ENCODE measurements at places on chromosomes 12 and 14.

DNA sequence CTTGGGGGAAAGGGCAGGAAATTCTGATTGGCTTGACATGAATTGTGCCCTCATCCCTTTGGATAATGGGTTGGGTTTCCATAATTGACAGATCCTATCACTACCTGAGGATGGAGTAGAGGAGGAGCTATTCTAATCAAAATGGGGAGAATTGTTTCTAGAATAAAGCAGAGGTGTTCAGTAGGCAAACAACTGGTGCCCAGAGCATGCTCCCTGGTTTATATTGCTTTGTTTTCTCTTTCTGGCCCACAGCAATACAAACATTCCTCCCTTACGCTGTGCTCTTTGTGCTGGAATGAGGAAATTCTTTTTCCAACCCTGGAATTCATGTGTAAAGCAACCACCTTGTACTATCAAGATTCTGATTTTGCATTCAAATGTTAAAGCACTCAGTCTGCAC lies 147.4 kb downstream of the RASSF9 start:
- no peak for DNase-seq

GRCh38 chr14:43853541-43853940 lies 653.5 kb downstream of the FSCB start:
- no peak for DNase-seq

- DNase-seq: no peak
Measured at GRCh38 chr14:33504246-33505099, 446.4 kb downstream of the EGLN3 start.

GRCh38 chr14:60197629-60198303 lies 32.6 kb upstream of the DHRS7 start:
- no peak for DNase-seq

- peak; percentile 49 for DNase-seq
Measured at GRCh38 chr14:96905825-96906224, 108.6 kb downstream of the VRK1 start.

DNA sequence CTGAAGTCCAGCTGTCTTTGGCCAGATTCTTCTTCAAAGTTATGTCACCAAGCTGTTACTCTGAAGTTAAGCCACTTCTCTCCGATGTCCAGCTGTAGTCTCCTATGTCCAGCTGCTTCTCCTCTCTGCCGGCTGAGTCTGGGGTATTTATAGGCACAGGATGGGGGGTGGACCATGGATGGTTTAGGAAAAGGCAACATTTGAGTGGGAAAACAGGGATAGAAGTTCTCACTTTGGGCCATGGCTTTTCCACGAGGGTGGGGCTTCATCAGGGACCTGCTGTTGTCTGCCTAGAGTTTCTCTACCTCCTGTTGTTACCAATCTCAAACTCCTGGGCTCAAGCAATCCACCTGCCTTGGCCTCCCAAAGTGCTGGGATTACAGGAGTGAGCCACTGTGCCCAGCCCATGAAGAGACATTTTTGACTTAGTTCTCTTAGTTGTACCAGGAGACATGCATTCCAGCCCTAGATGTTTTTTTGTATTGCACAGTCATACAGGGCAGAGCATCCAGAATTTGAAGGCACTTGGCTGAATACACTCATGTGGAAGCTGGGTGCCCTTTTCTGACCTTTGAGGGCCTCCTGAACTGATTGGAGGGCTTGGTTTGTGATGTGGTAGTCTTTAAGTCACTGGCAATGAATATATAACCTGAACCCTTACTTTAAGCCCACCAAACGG lies 79.8 kb upstream of the HECTD1 start:
- DNase-seq: no peak

DNA sequence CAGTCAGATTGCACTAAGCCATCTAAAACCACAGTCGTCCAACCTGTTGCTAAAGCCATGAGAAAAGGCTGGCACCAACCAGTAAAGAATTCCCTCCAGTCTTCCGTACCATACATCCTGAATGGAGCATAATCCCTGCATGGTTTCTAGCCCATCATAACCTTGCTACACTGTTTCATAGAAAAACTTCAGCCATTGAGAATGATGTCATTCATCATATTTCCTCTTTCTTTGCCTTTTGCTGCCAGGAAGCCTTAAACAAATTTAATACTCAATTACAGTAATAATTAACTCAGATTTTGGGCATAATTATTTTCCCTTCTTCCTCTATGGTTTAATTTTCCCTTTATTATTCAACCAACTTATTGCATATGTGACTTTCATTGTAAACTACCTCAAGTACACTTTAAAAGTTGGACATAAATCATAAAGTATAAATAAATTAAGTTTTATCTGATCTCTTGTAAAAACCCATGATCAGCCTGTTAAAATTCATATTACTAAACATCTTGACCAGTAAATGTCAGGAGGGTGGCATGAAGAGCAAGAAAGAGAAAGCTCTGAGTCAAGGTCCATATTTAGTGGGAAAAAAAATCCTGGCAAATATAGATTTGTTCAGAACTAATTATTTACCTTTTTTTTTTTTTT lies 264.7 kb downstream of the ZFP36L1 start:
- no peak for DNase-seq

- no peak for DNase-seq
Measured at GRCh38 chr12:56565510-56566101, 44.0 kb downstream of the RBMS2 start.

DNA sequence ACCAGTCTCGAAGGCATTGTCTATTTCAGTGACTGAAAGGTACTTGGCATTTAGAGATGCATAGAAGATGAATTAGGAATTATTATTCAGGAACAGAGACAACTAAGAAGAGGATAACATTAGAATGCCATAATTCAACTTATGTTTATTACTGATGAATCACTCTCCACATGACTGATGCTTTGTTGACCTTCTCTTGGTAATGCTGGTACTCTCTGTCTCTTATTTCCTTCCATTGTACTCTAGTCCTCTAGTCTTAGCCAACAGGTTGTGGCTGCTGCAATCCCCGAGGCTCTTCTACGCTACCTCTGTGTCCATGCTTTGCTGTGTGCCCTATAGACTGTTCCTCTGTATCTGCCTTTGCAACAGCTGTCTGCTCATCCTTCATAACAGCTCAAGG lies 652.9 kb downstream of the NRXN3 start:
- no peak for DNase-seq

- no peak for DNase-seq
Measured at GRCh38 chr14:73325630-73326299, 88.5 kb downstream of the PAPLN start.

DNA sequence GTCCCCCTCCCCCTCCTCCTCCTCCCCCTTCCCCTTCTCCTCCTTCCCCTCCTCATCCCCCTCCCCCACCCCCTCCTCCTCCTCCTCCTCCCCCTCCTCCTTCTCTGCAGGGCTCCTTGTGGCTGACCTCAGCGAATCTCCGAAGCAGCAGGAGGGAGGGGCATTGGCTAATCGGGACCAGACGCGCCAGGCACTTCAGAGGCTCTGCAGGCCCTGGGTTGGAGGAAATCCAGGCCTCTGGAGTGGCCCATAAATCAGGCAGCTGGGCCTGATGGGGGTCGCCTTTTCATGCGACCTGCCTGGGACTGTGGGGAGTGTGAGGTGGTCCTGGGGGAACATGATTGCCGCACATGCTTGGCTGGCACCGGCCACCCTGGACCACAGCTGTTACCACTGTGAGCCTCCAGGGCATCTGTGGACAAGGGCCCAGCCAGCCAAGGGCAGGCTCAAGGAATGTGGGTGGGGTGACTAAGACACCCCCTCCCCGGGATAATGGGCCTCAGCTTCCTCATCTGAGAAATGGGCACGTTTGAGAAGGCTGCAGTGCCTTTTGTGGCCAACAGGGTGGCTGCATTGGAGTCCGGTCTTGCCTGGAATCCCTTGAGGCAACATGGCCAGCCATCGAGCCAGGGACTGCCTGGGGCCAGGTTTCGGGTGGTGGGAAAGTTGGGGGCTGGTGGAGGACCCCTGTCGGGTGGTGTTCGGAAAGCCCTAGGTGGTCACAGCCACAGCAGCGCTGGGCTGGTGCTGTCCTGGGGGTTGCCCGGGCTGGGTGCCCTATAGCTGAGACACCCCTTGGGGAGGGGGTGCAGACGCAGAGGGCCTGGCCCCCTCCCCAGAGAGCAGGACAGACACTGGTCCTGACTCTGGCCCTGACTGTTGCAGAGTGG lies 12.0 kb downstream of the KIF26A start:
- peak; percentile 72 for DNase-seq

- no peak for DNase-seq
Measured at GRCh38 chr14:32601906-32602305, 272.8 kb downstream of the AKAP6 start.

DNA sequence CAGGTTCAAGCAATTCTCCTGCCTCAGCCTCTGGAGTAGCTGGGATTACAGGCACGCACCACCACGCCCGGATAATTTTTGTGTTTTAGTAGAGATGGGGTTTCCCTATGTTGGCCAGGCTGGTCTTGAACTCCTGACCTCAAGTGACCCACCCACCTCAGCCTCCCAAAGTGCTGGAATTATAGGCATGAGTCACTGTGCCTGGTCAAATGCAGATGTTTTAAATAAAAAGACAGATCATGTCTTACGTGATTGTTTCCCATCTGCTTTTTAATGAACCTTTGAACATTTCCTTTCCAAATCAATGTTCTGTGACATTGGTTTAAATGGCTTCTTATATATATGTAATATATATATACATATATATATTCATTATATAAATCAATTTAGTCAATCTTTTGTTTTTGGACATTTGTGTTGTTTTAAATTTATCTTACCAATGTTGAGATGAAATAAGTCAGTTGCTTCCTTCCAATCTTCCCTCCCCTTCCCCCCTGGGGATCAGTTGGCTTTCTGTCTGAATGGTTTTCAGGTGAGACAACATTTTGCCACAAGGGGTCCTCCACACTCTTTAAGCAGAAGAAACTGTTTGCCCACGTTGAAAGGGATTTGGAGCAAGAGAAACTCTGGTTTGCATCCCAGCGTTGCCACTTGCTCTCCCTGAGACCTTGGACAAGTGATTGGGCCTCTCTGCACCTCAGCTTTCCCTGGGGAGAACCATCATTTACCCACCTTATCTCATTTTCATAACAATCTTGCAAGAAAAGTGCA lies 47.6 kb upstream of the RBM19 start:
- no peak for DNase-seq

DNA sequence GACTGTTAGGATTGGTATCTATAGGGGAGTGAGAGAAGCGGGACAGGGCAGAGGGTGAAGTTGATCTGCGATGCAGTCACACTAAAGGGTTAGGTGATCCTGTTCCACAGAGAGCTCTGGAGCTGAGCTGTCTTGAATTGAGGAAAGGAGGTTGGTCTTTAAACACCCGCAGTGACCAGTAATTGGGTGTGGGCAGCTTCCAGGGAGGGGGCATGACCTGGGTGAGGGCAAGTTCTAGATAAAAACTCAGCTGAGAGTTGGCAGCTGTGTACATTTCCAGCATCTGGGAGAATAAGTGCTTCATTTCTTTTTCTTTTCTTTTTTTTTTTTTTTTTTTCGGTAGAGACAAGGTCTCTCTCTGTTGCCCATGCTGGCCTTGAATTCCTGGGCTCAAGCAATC lies 35.1 kb downstream of the RDH12 start:
- DNase-seq: no peak

DNA sequence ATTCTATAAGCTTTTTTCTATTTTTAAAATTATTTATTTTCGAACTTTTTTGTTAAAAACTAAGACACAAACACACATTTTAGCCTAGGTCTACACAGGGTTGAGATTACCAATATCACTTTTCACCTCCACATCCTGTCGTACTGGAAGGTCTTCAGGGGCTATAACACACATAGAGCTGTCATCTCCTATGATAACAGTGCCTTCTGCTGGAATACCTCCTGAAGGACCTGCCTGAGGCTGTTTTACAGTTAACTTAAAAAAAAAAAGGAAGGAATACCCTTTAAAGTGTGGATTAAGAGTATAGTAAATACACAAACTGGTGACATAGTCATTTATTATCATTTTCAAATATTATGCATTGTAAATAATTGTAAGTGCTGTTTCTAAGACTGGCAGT lies 43.0 kb downstream of the RASSF8 start:
- no peak for DNase-seq

DNA sequence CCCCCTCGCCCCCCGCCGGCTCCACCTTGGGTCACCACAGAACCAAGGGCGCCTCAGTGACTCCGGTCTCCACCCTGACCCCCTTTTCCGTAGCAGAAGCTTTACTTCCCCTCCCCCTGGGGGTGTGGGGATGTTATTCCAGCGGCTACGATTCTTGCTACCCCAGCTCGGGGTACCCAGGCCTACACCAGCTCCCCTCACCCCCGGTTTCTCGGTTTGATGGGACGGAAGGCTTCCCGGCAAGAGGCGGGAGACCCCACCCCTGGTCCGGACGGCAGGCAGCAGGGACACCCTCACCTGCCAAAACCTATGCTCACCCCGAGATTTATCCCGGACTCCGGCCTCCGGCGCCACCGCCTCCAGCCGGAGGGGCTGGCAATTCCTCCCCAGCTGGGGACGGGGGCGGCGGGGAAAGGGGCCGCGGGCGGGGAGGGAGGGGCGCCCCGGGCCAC lies 619 bp downstream of the RAB15 start:
- DNase-seq: no peak

GRCh38 chr12:94803939-94804338 lies 153.6 kb upstream of the TMCC3 start:
- DNase-seq: no peak

- DNase-seq: no peak
Measured at GRCh38 chr12:55515696-55516095, 23.5 kb downstream of the OR6C68 start.

DNA sequence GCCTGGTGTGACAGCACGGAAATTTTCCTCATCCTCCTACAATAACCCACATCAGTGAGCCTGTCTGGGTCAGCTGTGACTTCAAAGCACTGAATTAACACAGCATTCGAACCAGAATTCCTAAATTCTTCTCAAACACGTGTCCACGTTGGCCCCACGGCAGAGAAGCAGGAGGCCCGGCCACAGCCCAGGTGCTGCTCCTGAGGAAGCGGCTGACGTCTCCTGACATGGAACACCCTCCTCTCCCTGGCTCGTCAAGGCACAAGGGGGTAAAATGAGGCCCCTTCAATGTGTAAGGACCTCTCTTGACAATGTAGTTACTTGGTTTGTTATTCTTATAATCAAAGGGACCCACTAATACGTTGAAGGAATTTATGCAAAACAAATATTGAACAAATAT lies 156.3 kb upstream of the GSC start:
- DNase-seq: no peak

- DNase-seq: no peak
Measured at GRCh38 chr12:83065562-83065961, 378.9 kb downstream of the TMTC2 start.

DNA sequence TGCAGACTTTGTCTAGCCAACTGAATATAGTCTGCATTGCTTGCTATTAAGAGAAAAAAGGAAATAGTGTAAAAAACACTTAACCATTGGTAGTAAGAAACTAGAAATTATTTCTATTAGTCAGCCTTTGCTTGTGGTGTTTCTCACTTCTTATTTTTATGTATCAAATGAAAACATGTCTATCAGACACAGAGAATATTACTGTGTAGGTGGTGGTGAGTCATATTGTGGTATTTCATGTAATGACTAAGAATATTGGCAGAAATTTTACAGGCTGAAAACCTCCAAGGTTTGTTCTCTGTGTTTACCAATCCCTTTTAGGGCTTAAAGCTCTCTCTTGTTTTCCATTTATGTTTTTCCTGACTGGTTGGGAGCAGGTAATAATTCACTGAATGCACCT lies 87.2 kb downstream of the DAAM1 start:
- no peak for DNase-seq

GRCh38 chr14:51822499-51822898 lies 37.9 kb upstream of the GNG2 start:
- no peak for DNase-seq

Data from NCI-H2227 treated with DMSO at 0.1 percent for 48 hours (cell line).